ENCODE measurements at places on chromosomes 1 and 21. TPM values are rescaled to one million over a fixed set of nuclear protein-coding genes. Genes with fewer than 3 reads are reported as not detected.

The RAB42 gene
- total RNA-seq: not detected

The WNT9A gene
- not detected for total RNA-seq

The OR2L8 gene
- not detected for total RNA-seq

The FNDC5 gene
- not detected for total RNA-seq

The TFF2 gene
- not detected for total RNA-seq

The S100A11 gene
- 218 TPM for total RNA-seq

The PHLDA3 gene
- 12.0 TPM for total RNA-seq

The TDRD10 gene
- total RNA-seq: not detected

- peak; percentile 70 for DNase-seq
Measured at GRCh38 chr1:17181781-17182464, 23.0 kb upstream of the PADI1 start.

DNA sequence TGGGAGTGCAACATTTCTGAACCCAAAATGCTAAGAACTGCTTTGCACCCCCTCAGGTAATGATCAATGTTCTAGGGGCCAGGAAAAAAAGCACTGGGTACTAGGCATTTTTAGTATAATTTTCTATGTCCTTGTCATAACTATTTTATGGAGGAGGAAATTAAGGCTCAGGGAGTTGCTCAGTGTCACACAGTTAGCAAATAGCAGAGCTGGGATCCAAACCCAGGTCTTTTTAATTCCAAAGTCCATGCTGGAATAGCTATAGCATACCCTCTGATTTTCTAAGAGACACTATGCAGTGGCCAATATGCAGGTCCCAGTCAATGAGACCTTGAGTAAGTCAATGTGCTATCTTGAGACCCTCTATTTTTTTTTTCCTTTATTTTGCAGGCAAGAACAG lies 394.5 kb upstream of the USP24 start:
- DNase-seq: no peak

DNA sequence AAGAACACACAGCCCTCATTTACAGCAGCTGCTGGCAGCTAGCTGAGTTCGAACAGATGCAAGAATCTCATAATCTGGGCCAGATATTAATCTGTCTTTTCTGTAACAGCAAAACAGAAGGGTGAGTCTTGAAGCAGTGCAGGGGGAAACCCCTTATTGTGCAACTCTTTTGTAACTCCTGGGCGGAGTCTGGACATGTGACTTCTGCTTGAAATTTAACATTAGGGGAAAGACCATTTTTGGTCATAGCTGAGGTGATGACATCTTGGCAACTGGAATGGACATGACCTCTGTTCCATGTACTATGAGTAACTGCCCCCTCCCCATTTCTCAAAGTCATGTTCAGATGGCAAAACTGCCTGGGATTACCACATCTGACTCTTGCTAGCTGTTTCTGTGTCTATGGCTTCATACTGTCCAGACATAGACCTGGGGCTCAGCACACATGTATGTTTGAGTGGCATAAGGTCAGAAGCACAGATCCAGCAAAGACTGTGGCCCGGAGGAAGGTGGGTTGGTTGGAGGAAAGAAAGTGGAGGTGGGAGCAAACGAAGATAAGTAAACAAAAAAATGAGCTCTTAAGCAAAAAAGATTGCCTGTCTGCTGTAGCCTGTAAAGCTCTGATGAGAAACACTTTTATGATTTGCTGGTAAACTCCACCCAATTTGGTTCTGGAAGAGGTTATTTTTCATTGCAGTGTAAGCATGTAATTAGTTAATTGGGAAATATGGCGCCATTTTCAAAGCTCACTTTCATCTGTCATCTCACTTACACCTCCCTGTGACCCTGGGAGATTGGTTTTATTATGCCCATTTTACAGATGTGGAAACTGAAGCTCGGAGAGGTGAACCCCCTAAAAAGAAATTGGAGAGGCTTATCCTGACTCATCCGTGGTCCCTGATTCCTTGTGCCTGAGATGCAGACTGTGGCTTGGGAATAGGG lies 26.1 kb downstream of the ETS2 start:
- DNase-seq: peak; percentile 85

DNA sequence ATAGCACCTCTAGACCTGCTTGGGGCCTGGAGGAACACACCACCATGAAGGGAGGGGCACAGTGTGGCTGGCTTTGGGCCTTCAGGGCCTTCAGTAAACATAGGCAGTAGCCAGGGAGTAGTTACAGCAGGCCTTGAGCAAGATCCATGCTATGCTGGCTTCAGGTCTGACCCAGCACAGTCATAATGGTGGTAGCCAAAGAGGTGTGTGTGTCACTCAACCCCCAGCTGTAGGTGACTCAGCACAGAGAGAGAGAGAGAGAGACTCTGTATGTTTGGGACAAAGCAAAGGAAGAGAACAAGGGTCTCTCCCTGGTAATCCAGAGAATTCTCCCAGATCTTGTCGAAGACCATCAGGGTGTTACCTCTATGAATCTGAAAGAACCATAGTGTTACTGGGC lies 250.5 kb upstream of the PKN2 start:
- no peak for DNase-seq

DNA sequence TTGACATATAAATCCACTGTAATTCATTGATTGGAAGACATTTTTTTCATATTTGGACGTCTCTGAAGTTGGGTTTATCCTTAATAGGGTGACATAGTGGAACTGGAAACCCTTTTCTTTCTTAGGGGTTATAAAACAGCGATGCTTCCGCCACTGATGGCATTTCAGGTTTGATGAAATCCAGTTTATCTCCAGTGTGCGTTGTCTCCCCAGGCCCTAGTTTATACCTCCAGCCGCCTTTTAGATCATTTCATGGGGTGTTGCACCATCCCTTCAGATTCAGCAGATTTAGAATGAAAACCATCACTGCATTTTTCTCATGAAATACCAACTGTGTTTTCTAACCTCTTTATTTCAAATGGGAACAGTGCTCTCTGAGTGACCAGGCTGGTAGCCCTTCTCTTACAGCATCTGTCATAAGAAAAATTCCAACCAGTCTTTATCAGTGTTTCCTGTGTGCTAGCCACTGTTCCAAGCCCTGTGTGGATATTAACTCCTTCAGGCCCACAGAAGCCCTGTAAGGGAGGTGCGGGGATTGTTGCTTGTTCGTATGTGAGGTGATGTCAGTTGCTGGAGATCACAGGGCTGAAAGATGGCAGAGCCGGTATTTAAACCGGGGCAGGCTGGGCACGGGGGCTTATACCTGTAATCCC lies 19.0 kb downstream of the H6PD start:
- DNase-seq: no peak

DNA sequence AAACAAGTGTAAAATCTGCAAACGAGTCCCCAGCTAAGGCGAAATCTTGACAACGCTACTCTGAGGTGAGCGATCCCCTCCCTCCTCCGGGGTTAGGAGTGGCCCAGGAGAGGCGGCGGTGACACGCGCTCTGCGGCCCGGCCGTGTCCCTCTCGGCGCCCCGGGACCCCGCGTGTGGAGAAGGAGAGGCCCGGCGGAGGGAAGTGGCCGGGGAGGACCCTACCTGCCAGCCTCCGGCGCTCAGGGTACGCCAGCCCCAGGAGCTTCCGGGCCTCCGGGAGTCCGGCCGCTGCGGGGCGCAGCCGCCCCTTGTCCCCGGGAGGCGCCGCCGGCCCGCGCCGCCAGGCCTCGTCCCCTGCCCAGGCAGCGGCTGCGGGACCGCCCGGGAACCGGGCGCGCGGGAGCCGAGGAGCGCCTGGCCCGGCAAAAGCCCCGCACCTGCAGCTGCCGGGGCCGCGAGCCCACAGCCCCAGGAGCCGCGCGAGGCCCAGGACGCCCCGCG lies 543 bp downstream of the ABCB10 start:
- peak; percentile 84 for DNase-seq

- DNase-seq: no peak
Measured at GRCh38 chr1:95127380-95127779, 10.2 kb downstream of the TLCD4 start.

DNA sequence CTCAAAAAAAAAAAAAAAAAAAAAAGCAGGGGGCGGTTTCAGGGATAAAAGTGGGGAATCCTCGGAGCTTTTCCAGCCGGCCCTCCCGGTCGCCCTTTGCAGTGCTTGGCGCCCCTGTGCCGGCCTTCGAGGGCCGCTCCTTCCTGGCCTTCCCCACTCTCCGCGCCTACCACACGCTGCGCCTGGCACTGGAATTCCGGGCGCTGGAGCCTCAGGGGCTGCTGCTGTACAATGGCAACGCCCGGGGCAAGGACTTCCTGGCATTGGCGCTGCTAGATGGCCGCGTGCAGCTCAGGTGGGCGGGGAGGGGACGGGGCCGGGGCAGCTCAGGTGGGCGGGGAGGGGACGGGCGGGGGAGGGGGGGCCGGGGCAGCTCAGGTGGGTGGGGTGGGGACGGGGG lies 25.3 kb downstream of the RNF223 start:
- no peak for DNase-seq

- DNase-seq: peak; percentile 89
Measured at GRCh38 chr1:165871311-165872067, 44.1 kb downstream of the UCK2 start.

- no peak for DNase-seq
Measured at GRCh38 chr1:240178366-240178765, 86.7 kb downstream of the FMN2 start.

DNA sequence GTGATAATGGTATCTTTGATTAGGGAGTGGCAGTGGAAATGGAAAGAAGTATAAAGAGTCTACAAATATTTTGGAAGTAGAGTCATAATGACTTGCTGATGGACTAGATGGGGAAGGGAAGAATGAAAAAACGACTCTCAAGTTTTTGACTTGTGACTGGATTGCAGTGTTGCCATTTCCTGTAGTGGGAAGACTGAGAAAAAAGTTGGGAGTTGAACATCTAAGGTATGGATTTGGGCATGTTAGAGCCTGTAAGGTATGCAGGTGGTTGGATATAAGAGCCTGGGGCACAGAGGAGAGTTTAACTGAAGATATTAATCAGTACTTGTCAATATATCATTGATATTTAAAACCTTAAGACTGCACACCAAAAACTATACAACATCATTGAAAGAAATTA lies 19.4 kb downstream of the DNM3 start:
- no peak for DNase-seq

DNA sequence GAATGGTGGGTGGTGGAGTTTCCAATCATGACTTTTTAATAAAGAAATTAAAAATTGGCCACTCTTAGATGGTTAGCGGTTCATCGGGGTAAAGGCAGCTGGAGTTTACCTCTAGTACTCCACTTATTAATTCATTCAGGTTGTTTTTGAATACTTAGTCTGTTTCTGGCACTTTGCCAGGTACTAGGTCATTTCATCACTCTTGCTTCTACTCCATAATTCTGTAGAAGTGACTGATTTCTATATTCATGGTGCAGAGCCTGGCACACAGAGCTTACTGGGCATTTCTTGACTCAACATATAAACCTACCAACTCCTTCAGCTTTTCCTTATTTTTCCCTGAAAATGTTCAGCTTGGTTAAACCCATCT lies 31.5 kb downstream of the FOXD2 start:
- DNase-seq: no peak
